ENCODE measurements at places on chromosomes 1 and 21. TPM values are rescaled to one million over a fixed set of nuclear protein-coding genes. Genes with fewer than 3 reads are reported as not detected.
A peak's percentile ranks its signal among the peaks of the same experiment; 100 is the strongest.

DNA sequence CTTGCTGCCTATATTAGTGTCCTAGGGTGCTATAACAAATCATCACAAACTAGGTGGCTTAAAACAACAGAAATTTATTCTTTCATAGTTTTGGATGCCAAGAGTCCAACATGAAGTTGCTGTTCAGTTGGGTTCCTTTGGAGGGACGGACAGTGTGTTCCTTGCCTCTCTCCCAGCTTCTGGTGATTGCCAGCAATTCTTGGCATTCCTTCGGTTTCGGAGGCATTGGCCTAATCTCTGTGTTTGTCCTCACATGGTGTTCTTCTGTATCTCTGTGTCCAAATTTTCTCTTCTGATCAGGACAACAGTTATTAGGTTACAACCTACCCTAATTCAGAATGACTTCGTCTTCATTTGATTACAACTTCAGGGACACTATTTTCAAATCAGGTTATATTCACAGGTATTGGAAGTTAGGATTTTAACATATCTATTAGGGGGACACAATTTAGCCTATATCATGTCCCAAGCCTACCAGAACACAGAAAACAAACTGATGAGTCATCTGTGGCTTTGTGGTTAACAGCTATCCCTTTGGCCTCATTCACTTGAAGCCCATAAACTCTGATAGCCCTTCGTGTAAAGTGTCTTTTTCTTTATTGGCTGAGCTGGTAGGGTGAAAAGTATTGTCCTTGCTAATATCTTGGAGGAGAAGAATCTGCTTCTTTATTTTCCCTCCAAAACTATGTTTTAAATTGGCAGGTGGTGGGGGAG lies 83.2 kb upstream of the PAPPA2 start:
- no peaks in the 10 kb centered on the region for H3K4me1 ChIP-seq
- no peak overlapping the region for H3K4me3 ChIP-seq
- no peaks in the 10 kb centered on the region for H3K36me3 ChIP-seq
- H3K27ac ChIP-seq = no peak overlapping the region
- H3K27me3 ChIP-seq = no peaks in the 10 kb centered on the region

DNA sequence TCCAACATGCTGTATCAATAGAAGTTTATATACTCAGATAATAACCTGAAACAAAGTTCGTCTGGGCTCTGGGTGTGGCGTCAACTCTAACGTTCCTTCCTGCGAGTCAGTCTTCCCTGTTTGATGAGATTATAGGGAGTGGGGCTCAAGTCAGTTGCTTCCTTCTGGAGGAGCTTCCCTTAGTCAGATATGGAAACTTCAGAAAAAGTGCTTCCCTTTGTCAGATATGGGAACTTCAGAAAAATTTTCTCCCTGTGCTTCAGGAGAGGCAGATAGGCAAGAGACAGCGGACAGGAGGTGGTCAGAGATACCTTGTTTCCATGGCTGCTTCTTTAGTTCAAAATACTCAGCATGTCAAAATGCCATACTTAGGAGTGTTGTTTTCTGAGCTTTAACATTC lies 51.1 kb upstream of the PRDX6 start:
- no peaks in the 10 kb centered on the region for H3K4me1 ChIP-seq
- no peaks in the 10 kb centered on the region for H3K36me3 ChIP-seq
- DNase-seq = no peak

GRCh38 chr1:110816945-110817344 lies 56.0 kb upstream of the CD53 start:
- H3K4me1 ChIP-seq = no peaks in the 10 kb centered on the region
- no peaks in the 10 kb centered on the region for H3K27me3 ChIP-seq
- no peak overlapping the region for H3K27ac ChIP-seq
- H3K4me3 ChIP-seq = no peak overlapping the region
- no peak for DNase-seq
- no peaks in the 10 kb centered on the region for H3K36me3 ChIP-seq

DNA sequence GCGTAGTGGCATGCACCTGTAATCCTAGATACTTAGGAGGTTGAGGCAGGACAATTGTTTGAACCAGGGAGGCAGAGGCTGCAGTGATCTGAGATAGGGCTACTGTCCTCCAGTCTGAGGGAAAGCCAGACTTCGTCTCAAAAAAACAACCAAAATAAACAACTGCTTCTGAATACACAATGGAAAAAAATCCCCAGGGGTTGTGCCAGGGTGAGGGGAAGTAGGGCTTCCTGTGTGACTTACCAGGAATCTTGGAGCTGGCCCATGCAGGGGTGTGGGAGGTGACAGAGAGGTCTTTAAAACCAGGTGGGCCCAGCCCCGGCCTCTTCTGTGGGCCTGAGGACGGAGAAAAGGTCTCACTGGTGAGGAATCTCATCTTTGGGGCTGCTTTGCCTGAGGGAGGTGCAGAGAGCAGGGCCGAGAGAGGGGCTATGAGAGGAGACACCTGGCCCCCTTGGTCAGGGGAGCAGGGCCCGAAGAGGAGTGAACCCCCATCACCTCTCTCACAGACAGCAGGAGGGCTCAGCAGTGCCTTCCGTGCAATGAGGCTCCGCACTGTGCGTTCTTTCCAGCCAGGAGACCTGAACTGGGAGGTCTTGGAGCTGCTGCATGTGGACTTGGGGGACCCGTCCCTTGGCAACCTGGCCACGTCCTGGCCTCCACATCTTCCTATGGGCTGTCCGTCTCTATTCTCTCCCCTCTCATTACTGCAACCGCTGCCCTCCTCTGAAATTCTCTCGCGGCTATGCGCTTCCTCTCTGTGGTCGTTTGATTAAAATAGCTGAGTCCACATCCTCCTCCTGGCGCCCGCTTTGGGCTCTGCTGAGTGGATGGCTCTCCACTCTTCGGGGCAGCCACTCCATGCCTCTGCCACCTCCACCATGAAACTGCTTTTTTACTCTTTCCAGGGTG lies 10.7 kb downstream of the PLA2G5 start:
- H3K36me3 ChIP-seq = no peaks in the 10 kb centered on the region
- H3K27me3 ChIP-seq = no peaks in the 10 kb centered on the region
- no peaks in the 10 kb centered on the region for H3K4me1 ChIP-seq
- no peak for DNase-seq
- no peak overlapping the region for H3K4me3 ChIP-seq

DNA sequence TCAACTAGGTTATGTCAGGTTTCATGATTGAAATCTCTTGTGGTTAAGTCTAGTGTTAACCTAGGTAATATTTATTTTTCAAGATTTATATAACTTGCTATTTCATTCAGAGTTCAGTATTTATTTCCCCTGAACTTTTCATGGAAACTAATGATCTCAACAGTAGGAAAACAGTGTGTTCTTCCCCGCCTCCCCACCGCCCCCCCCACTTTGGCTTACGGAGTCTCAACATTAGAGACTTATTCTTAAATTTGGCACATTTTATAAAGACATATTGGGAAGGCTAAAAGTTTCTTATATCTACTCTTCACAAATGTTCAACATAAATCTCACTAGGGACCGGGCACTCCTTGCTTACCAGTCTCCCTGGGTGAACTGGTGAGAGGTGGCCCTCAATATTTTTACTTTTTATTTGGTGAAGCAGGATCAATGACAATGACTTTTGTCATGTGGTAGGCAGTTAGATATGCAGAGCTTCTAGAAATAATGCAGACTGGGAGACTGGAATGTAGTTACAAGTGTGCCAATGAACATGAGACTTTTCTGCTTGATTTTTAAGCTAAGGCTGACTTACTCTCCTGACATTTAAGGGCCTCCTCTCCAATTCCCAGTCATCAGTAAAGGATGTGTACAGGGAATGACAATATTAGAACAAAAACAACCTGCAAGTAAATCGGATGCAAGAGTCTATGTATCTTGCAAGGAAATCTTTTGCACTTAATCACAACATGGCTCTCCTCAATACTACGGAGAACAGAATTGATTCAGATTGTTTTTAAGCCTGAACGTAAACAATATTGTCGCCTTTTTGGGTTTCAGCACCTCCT lies 1.7 kb upstream of the MAN1A2 start:
- peak overlapping the region; percentile 84 for H3K4me3 ChIP-seq
- no peaks in the 10 kb centered on the region for H3K27me3 ChIP-seq
- no peak for DNase-seq
- H3K27ac ChIP-seq = peak overlapping the region; percentile 98

- peak; percentile 69 for DNase-seq
- no peak overlapping the region for H3K4me3 ChIP-seq
- H3K36me3 ChIP-seq = no peaks in the 10 kb centered on the region
- H3K4me1 ChIP-seq = no peaks in the 10 kb centered on the region
- no peak overlapping the region for H3K27ac ChIP-seq
Measured at GRCh38 chr1:182330303-182330702, 61.3 kb downstream of the GLUL start.

DNA sequence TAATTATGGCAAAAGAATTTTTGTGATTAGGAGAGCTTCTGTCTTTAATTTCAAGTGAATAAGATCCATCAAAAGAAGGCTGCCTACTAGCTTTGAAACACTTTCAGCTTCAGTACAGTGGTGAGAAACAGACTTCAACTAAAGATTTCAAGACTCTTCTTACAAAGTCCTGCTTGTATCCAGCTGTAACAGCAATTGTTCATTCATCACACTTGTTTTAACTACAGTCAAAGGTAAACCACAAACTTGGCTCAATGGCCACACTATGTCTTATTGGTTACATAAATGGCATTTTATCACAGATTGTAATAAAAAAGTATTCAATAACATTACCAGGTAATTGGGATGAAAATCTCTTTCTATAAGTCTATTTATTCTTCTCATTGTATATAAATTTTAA lies 59.2 kb downstream of the WARS2 start:
- no peak for DNase-seq
- H3K27ac ChIP-seq = no peak overlapping the region
- H3K27me3 ChIP-seq = no peaks in the 10 kb centered on the region
- H3K4me3 ChIP-seq = no peak overlapping the region
- H3K4me1 ChIP-seq = peaks cover 8% of the 10 kb centered on the region
- no peaks in the 10 kb centered on the region for H3K36me3 ChIP-seq

Gene IGSF5
- total RNA-seq = not detected

Gene SLC44A5
- total RNA-seq = not detected

Gene OPRD1
- total RNA-seq = not detected

Gene OR10J4
- total RNA-seq = not detected

Data from ascending aorta (tissue), 2 donors.